ENCODE measurements at places on chromosomes 5 and 9.
A peak's percentile ranks its signal among the peaks of the same experiment; 100 is the strongest.

GRCh38 chr5:135591277-135591676 lies 12.5 kb upstream of the CXCL14 start:
- no peak for DNase-seq

GRCh38 chr5:73286896-73287295 lies 113.9 kb downstream of the TMEM174 start:
- no peak for DNase-seq

- DNase-seq, result no peak
Observed at GRCh38 chr9:106947106-106947900, 84.3 kb downstream of the ZNF462 start.

DNA sequence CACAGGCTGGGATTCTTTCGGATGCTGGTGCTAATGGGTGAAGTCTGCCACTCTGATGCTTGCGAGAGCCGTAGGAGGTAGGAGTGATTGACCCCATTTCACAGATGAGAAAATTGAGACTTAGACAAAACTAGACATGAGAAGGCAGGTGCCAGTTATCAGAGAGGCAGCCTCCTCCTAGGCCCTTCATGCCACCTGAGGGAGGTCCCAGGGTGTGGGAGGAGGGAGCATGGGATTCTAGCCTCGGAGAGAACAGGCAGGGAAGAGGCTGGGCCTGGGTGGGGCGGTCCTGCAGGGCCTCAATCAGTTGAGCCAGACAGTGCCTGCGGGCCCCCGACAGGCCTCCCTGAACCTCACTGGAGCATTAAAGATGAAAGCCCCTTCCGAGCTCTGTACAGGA lies 112.4 kb downstream of the COL23A1 start:
- DNase-seq, result no peak

DNA sequence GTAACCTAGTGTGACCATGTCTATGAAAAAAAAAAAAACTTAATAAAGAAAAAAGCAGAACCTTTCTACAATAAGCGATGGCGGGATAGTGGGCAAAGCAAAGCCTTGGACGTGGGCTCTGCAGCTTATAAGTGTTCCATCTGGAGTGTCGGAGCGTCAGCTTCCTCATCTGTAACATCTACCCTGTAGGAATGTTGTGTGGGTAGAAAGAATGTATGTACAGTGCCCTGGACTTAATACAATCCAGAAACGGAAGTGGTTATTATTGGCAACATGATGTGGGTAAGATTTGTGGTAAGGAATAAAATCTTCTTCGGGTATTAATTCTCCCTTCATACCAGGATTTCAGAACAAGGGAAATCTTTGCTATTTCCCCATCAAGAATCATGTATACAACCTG lies 66.5 kb downstream of the SEMA5A start:
- DNase-seq, result no peak

GRCh38 chr5:139652788-139653241 lies 4.7 kb downstream of the CXXC5 start:
- DNase-seq, result no peak

DNA sequence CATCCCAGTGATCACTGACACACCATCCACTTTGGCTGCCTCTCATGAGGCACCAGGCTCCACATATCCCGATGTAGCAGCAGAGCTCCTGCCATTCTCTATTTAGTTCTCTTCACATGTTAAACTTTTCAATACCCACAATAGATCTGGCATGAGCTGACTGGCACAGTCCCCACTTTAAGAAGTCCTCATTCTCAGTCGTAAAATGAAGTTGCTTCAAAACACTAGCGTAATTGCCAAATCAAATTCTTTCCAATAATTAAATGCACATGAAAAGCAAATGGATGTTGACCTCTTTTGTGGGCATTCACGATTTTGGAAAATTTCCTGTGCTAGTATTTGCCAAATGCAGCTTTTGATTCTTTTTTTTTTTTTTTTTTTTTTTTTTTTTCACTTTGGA lies 32.4 kb downstream of the HAPLN1 start:
- DNase-seq, result no peak

DNA sequence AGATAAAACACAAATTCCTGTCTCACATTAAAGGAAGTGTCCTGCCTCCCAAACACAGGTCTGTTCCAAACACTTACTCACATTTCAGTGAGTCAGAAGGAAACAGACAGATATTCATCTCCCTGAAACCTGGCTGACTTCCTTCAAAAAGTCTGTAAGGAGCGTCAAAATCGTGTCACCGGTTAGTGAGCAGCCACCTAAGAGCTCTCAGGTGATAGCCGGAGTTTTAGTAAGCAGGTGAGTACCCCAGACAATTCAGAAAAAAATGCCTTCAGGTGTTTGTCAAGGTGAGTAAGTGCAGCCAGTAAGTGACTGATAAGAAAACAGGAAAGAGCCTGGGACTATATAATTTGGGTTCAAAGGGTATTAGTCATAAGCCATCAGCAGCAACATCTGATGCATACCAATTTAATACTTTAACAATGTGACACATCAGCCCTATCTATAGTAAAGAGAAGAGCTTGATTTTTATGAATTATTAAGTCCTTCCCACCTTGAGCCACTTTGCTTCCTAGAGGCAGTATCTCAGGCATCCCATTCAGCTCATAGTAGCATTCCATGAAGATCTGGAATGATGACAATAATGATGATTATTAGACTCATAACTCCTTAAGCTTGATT lies 1.3 kb upstream of the ITGA2 start:
- DNase-seq, result no peak

GRCh38 chr9:129458663-129459546 lies 162.0 kb downstream of the C9orf50 start:
- DNase-seq, result no peak

DNA sequence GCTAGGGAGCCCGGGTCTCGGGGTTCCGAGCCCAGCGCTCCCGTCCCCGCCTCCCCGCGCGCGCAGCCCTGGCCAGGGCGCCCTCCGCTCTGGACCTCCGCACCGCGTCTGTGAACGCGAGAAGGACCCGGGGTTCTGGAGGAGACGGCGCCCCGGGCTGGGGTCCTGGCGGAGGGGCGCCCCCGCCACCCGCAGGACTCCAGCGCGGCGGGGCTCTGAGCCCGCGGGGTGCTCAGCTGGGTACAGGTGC lies 431 bp downstream of the TMOD1 start:
- no peak for DNase-seq

DNA sequence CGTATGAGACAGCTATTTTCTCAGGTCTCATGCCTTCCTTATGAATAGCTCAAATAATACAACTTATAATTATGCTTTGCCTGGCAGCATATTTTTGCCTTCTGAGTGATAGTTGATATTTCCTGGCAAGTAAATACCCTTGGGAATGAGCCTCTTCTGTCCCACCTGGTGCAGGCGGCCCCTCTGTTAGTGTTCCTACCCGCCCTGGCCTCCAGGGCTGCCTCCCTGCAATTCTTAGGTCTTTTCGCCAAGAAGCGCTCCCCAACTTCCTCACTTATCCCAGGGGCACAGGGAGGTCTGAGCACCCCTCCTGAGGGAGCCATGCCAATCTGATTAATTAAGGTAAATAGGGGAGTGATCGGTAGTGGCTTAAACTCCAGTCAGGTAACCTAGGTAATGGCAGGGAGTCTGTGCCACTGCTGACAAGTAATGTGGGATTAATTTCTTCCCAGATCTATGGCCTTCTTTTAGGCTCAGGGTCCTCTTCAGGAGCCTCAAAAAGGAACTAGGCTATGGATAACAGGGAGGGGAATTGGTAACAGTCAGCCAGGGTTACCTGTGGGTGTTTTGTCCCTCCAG lies 81.5 kb downstream of the GALNT10 start:
- no peak for DNase-seq

GRCh38 chr5:97049175-97049574 lies 93.2 kb downstream of the LIX1 start:
- DNase-seq, result no peak

DNA sequence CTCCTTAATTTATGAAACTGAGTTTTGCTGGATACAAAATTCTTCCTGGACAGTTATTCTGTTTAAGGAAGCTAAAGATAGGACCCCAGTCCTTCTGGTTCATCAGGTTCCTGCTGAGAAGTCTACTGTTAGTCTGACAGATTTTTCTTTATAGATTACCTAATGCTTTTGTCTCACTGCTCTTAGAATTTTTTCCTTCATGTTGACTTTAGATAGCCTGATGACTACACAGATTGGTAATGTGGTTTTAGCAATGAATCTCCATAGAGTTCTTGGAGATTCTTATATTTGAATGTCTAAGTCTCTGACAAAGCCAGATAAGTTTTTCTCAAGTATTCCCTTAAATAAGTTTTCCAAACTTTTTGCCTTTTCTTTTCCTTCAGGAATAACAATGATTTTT lies 419.7 kb downstream of the CDH10 start:
- DNase-seq, result no peak

DNA sequence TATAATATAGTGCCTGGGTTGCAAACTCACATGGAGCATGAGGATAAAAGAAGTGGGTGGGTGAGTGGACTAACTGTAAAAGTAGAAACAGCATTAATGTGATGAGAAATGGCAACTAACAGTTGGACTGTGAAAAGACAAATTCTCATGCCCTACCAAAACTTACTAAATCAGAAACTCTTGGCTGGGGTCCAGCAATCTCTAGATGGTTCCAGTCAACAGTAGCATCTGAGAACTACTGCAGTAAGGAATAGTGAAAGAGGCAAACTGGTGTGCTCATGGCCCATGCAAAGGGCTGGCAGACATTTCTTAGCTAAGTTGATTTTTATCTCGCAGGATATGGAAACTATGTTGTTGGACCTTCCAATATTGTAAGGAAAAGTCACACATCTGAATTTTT lies 150.3 kb downstream of the PIK3R1 start:
- DNase-seq, result no peak

- no peak for DNase-seq
Observed at GRCh38 chr5:142495531-142495930, 170.7 kb upstream of the SPRY4 start.

DNA sequence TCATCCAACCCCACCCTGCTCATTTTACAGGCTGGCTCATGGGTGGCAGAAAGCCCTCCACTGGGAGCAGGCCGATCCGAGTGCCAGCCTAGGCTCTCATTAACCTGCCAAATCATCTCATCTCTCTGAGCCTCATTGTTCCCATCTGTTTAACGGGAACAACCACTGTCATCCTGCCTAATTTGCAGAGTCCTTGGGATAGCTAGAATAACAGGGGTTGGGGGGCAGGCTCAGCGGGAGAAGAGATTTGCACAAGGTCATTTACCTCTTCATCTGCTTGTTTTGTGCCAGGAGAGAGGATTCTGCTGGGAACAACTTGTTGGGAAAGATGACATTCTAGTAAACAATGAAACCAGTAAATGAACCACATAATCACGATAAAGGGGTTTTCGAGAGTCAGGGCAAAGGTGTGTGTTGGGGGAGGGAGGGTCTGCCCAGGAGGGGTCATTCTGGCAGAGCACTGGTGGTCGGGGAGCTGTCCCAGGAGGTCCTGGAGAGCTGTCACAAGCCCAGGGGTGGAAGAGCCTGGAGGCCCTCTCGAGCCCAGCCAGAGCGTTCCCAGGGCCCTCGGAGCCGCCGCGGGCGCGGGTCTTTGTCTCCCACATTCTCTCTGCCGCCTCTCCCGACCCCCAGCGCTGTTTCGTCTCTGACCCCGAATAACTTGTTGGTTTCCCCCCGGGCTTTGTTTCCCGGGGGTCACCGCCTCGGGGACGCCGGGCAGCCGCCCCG lies 22.8 kb upstream of the NDST1 start:
- no peak for DNase-seq

DNA sequence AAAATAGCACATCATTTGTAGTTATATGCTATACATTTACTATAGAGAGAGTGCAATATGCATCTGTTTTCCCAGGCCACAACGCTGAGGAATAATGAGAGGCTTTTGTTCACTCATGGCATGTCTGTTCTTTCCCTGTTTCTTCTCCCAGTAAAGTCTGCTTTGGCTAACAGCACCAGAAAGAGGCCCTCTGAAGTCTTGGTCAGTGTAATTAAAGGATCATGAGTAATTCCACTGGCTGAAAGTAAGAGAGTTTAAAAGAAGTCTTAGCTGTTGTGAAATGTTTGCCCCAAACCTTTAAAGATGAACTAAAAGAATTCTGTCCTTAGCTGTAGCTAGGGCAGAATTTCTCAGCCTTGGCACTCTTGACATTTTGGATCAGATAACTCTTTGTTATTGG lies 228.8 kb downstream of the TLE4 start:
- DNase-seq, result no peak

GRCh38 chr9:94811074-94811473 lies 84.6 kb downstream of the AOPEP start:
- DNase-seq, result no peak

- no peak for DNase-seq
Observed at GRCh38 chr5:148469501-148469935, 85.8 kb downstream of the FBXO38 start.

GRCh38 chr5:111997711-111998110 lies 240.7 kb upstream of the NREP start:
- no peak for DNase-seq

GRCh38 chr9:25813478-25813877 lies 135.2 kb upstream of the TUSC1 start:
- DNase-seq, result no peak

DNA sequence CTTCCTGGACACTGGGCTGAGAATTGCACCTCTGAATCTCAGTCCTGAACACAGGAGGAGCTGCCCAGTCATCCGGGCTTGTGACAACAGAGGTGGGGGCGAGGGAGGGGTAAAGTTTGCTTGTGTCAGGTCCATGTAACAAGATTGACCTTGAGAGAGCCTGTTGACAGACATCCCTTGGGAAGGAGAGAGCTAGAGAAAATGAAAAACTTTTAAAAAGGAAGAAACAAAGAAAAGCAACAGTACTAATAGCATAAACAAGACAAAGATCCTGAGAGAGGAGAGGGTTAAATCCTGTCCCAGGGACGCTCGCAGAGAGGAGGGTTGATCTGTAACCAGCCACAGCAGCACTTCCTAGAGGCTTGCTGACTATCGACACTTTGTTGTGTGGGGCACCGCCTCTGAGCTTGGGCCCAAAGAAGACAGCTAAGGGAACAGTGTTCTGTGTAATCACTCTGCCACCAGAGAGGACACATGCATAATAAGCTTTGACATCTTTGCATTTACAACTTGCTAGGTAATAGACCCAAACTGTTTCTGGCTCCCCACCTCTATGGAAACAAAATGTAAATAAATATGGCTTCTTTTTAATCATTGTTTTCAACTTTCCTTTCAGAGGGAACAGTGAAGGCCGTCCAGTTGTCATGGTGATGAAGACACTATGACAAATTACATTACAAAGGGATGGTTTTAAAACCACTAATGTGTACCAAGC lies 363.7 kb downstream of the CSNK1G3 start:
- DNase-seq, result no peak

GRCh38 chr5:139392678-139393496 lies 2.0 kb downstream of the PROB1 start:
- peak; percentile 30 for DNase-seq

DNA sequence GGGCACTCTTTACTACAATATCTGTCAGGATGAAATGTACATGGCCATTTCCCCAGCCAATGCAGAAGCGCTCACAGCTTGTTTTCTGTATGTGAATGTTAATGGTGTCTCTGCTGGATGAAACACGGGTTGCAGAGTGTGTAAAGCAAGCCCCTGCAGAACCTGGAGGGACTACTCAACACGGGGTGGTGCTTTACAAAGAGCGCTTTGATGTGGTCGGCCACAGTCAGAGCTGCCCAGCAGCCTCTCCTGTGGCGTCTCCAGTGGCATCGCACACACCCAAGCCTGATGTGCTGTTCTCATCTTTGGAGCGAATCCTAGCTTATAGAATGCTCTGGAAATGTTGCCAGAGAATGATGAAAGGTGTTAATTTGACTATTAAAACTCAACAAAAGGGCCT lies 162.7 kb upstream of the NFIL3 start:
- no peak for DNase-seq

- peak; percentile 44 for DNase-seq
Observed at GRCh38 chr5:63401436-63402046, 560.7 kb downstream of the HTR1A start.

All from NCI-H1930 (cell line).